AML-193 (cell line): ENCODE measurements at places on chromosomes 11 and 22.

- DNase-seq, result no peak
Observed at GRCh38 chr11:12319461-12319951, 57.9 kb upstream of the PARVA start.

GRCh38 chr11:131218542-131218941 lies 151.9 kb upstream of the NTM start:
- DNase-seq, result no peak

- DNase-seq, result no peak
Observed at GRCh38 chr22:39243439-39244135, 1.2 kb downstream of the PDGFB start.

- DNase-seq, result no peak
Observed at GRCh38 chr11:94796863-94797262, 28.7 kb downstream of the AMOTL1 start.

GRCh38 chr11:59158206-59159068 lies 13.5 kb upstream of the DTX4 start:
- peak; percentile 72 for DNase-seq

GRCh38 chr11:8183111-8183510 lies 14.3 kb upstream of the RIC3 start:
- DNase-seq, result no peak

GRCh38 chr22:19663821-19664355 lies 50.4 kb upstream of the SEPTIN5 start:
- DNase-seq, result no peak

DNA sequence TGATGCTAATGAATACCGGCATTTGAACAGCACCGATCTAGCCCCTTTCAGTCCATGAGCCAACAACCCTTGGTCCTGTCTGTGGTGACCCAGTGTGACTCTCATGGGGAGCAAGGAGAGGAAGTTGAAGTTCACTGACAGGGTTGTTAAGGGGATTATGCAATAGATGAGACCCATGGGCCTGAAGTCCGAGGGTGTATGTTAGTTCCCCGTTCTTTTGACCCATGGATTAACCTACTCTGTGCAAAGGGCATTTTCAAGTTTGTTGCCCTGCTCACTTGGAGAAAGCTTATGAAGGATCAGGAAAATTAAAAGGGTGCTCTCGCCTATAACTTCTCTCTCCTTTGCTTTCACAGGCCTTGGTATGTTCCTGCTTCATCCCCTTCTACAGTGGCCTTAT lies 4.9 kb downstream of the PNPLA3 start:
- peak; percentile 86 for DNase-seq

GRCh38 chr11:35334385-35335090 lies 84.8 kb downstream of the SLC1A2 start:
- no peak for DNase-seq

- no peak for DNase-seq
Observed at GRCh38 chr22:29201782-29202181, 3.9 kb upstream of the EMID1 start.

DNA sequence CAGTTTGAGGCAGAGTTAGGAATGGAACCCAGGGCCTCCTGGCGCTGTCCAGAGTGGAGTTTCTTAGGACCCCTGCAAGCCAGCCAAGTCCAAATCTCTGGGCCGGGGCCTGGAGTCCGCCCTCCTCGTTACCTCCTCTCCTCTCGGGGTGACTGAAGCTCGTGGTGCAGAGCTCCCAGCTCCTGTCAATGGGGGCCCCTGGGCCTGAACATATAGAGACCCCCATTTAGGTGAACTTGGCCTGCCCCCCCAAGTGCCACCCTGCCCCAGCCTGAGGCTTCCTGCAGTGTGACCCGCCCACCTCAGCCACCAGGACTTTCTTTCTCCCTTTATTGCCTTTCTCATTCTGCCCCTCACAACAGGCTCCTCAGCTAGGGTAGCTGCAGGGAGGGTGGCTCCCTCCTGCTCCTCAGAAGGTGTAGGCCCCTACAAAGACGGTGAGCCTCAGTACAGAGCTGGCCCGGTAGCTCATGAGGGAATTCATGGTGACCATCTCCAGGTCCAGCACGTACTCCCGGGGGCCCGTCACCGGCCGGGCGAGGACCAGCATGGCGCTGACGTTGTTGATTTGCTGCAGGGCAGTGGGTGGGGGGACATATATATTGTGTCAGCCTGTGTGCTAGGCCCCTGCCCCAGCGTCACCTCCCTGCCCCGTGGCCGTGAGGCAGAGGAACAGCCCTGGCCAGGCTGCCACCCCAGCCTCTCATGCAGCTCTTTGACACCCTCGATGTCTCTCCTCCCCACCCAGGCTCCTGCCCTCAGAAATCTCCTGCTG lies 5.9 kb downstream of the EFEMP2 start:
- DNase-seq, result no peak

GRCh38 chr11:85863855-85864254 lies 8.7 kb downstream of the CCDC83 start:
- peak; percentile 67 for DNase-seq

DNA sequence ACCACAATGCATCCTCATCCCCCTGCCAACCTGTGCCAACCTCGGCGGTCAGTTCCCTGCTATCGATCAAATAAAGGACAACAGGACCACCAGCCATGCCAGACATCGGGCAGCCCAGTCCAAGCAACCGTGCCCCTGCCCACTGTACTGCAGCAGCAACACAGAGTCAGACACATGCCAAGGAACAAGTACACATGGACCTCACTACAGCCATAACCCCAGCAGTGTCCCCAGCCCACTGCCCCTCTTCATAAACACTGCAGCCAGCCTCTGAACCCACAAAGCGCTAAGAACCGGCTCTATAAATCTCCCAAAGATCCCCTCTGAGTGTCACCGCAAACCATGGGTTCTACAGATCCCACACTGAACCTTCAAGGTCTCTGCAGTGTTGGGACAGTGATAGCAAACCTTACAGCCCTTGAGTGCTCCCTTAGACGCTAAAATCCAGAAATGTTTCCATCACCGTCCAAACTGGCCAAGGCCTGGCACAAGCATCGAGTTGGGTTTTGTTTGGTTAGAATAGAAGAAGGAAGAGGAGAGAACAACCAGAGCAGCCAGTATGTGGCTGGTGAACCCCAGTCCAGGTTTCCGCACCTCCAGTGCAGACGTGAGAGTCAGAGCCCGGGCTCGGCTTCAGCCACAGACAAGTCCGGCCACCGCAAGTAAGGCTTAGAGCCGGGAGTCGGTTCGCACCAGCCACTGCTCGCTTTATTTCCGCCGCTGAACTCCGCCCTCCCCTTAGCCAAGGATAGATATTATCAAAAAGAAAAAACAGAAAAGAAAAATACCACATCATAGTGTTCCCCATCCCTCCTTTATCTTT lies 7.9 kb downstream of the PAX6 start:
- DNase-seq, result peak; percentile 37

GRCh38 chr11:57082125-57082524 lies 93.4 kb downstream of the OR5AK2 start:
- DNase-seq, result no peak

DNA sequence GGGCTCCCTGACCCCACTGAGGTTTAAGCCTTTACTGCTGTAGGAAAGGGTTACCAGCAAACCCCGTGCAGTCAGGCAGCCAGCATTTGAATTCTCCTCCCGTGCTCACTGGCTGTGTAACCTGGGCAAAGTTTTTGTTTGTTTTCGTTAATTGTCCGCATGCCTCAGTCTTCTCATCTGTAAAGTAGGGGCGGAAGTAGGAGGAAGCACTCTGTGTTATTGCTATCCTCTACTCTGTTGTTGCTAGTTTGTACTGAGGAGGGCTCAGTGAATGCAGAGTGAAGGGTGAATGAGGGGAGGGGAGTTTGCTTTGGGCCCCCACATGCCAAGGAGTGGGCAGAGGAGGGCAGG lies 14.0 kb upstream of the SYT7 start:
- no peak for DNase-seq

GRCh38 chr11:102489186-102490145 lies 36.9 kb upstream of the TMEM123 start:
- DNase-seq, result no peak

DNA sequence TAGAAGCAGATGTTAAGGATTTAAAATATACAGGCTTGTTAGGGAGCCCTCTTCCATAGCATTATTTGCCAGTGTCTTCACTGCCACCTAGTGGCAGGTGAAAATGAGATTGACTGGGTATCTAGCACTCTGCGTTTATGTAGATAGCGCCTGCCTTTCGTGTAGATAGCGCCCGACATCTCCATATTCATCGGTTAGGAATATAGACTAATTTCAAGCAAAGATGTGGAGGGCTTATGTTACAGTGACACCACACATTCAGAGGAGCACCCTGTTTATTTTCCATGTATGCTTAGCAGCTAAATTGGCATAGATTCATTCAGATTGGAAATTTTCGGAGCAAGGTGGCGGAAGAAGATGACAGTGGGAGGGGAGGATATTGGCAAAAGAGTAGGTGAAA lies 72.0 kb downstream of the SLC5A12 start:
- peak; percentile 31 for DNase-seq

GRCh38 chr11:9533058-9533457 lies 40.4 kb upstream of the WEE1 start:
- DNase-seq, result no peak

DNA sequence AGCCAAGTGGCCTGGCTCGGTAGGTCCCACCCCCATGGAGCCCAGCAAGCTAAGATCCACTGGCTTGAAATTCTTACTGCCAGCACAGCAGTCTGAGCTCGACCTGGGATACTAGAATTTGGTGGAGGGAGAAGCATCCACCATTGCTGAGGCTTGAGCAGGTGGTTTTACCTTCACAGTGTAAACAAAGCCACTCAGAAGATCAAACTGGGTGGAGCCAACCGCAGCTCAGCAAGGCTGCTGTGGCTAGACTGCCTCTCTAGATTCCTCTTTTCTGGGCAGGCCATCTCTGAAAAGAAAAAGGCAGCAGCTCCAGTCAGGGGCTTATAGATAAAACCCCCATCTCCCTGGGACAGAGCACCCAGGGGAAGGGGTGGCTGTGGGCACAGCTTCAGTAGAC lies 22.3 kb upstream of the OR5B21 start:
- DNase-seq, result no peak

- no peak for DNase-seq
Observed at GRCh38 chr11:34926831-34927132, 10.4 kb downstream of the PDHX start.

GRCh38 chr11:47204637-47204989 lies 10.2 kb upstream of the DDB2 start:
- no peak for DNase-seq

DNA sequence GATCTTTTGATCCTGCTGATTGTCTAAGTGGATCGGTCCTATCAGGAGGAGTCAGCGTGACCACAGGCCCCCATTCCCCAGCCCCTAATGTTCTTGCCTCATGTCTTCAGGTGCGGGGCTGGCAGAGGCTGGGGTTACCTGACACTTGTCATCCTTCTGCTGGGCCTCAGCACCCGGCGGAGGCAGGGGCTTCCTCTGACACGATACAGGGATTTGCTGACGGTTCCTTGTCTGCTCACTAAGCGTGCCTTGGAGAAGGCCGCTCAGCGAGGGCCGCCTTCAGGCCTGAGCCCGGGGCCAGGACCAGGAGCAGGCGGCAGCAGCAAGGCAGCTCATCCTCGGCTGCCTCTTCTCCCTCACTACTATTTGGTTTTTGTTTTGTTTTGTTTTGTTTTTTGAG lies 45.7 kb upstream of the KCNQ1OT1 start:
- DNase-seq, result no peak

GRCh38 chr22:50177537-50178470 lies 7.3 kb downstream of the PANX2 start:
- DNase-seq, result no peak

DNA sequence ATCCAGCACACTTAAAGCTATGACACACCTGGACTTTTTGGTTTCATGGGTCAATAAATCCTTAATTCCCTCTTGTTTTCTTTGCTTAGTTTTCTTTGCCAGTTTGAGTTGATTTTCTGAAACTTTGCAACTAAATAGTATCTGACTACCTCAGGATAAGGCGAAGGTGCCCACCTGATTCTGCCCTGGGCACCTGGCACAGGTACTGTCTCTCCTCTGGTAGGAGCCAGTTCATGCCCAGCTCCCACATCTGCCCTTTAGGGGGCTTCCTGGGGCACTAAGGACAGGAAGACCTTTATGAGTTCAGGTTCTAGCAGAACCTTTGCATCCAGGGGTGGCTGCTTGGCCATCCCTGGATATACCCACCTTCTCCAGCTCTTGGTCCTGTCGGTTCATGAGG lies 19.6 kb upstream of the KCNJ11 start:
- DNase-seq, result no peak

- DNase-seq, result peak; percentile 42
Observed at GRCh38 chr11:76856106-76856505, 4.6 kb upstream of the ACER3 start.

- DNase-seq, result no peak
Observed at GRCh38 chr11:130671801-130672700, 223.6 kb downstream of the ADAMTS15 start.

- DNase-seq, result no peak
Observed at GRCh38 chr11:36508743-36509142, 1.3 kb downstream of the TRAF6 start.

DNA sequence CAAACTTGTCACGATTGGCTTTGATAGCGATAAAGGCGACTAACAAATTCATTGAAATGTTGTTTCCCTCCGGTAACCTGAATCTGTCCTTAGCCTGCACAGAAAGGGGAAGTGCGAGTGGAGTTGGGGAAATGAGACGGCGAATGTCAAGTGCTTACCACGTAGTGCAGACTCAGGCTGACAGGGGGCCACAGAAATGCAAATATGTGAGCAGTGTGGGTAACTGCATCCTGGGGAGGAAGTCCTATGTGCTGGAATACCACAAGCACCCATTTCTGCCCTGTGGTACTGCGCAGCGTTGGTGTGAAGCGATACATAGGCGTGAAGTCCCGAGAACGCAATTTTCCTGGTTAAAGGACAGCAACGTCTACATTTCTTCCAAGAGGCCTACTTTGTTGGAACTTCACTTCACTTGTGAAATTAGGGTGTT lies 869 bp upstream of the EIF4ENIF1 start:
- peak; percentile 91 for DNase-seq
